ENCODE measurements at places on chromosomes 3 and 15. TPM values are rescaled to one million over a fixed set of nuclear protein-coding genes. Genes with fewer than 3 reads are reported as not detected.

DNA sequence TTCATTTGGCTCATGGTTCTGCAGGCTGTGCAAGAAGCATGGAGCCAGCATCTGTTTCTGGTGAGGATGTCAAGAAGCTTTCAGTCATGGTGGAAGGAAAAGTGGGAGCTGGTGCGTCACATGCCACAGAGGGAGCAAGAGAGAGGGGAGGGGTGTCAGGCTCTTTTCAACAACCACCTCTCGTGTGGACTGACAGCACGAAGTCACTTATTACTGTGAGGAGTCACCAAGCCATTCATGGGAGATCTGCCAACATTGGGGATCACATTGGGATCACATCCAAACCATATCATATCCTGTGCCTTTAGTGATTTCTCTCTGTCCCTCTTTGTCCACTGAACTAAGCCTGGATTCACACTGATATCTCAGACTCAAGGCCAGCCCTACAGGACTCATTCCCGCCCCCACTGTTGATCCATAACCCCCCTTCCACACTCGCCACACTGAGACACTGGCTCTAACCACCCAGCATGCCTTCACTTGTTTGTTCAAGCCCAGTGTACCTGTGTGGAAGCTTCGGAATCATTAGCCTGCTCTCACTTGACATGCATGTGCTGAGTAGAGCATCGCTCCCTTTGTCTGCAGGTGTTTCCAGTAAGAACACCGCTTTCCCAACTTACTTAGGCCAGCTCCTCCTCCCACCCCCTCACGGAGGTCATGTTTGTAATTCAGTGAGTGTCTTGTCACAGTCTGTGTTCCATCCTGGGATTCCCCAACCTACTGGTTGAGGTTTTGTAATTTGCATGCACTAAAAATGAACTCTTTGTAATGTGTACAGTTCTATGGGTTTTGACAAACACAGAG, 132.2 kb downstream of the KLF13 start:
- H3K4me3 ChIP-seq: no peak overlapping the region
- H3K27ac ChIP-seq: no peak overlapping the region
- DNase-seq: no peak
- no peaks in the 10 kb centered on the region for H3K4me1 ChIP-seq
- H3K36me3 ChIP-seq: no peaks in the 10 kb centered on the region
- H3K27me3 ChIP-seq: no peaks in the 10 kb centered on the region

DNA sequence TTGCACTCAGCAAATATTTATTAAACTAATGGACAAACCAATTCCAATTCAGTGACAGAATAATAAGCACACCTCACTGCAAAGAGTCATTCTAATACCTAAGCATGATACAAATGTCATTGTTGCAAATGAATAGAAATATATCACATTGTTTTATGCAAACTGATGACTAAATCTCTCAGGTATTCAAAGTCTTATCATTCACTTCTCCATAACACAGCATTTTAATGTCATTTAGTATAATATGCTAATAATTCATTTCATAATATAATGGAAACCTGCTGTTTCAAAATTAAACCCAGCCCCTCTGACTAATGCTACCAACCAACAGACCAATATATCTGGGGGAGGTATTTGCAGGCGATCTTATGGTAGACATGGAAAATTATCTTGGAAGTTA, 71.8 kb downstream of the FGF7 start:
- H3K4me1 ChIP-seq: peaks cover 3% of the 10 kb centered on the region
- no peak for DNase-seq
- no peaks in the 10 kb centered on the region for H3K27me3 ChIP-seq
- H3K27ac ChIP-seq: no peak overlapping the region

DNA sequence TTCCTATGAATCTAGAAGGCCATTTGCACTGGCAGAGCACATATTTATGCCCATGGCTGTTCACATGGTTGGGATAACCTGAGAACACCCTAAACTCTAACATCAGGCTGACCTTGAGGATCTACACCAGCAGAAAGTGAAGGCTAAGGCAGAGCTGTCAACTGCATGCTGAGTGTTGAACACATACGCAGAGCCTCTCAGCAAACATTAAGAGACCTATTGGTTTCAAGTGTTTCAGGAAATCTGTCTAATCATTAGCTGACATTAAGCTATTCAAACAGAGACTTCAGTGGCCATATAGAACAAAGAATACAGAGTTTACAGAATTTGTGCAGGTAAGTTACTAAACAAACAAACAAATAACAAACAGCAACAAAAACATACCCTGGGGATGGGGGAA, 16.1 kb upstream of the SEC61A1 start:
- DNase-seq: no peak
- H3K4me3 ChIP-seq: no peak overlapping the region
- no peaks in the 10 kb centered on the region for H3K36me3 ChIP-seq

DNA sequence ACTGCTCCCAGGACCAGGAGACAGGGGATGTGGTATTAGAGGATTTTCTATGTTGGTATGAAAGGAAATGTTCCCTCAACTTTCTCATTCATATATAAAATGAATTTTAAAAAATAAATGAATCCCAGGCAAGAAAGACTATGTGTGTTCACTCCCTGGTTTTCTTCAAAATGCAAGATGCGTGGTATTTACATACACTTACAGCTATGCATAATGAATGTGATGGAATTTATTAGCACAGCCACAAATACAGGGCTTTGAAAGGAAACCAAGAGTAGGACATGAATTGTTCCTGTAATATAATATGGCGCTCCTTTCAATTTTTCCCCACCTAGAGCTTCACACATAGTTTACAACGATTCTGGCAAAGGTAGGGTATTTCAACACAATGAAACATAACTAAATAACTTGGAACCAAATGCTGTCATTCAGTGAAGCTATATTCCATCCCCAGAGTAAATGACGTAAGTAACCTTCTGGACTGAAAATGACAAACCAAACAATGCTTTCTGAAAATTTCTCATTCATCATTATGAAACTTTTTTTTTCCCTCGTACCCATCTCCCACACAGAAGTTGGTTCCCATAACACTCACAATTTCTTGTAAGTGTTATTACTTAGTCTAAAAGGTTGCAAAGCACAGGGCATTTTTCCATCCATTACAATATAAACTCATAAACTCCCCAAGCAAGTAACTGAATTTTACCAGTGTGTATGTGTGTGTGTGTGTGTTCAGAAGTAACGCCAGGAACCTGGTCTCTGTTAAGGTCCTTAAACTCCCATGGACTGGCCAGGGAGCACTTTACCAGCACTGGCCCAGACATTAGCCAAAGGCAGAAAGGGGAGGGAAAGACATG, 41.8 kb downstream of the CBLB start:
- no peak for DNase-seq
- no peak overlapping the region for H3K27ac ChIP-seq
- H3K36me3 ChIP-seq: no peaks in the 10 kb centered on the region

DNA sequence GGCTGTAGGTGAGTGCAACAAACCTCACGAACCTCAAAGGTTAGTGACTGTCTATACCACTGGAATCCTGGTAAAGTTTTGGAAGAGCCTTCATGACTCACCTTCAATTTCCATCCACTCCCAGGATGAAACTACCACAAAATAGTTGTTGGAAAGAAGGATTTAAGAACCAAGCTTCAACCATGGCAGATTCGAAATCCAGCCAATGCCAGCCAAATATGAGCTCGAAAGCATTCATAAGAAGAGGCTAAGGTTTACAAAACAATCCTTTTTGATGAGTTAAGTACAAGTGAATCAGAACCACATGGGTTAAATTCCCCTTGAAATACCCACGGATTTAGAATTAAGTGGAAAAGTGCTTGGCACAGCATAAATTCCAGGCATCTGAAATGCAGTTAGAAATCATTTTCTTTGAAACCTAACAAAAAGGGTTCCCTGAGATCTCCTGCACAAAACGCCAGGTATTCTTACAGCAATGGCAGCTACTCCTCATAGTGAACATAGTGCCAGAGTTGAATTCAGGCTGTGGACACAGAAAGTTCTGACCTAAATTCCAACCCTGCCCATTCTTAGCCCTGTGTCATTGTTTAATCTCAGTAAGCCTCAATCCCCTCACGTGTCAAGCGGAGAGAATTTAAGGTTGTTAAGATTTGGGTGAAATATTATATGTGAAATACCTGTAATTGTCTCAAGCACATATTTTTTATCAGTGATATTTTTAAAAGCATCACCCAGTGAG, 89.2 kb downstream of the FBN1 start:
- peaks cover 13% of the 10 kb centered on the region for H3K4me1 ChIP-seq
- DNase-seq: no peak
- H3K36me3 ChIP-seq: no peaks in the 10 kb centered on the region
- no peaks in the 10 kb centered on the region for H3K27me3 ChIP-seq
- no peak overlapping the region for H3K4me3 ChIP-seq

DNA sequence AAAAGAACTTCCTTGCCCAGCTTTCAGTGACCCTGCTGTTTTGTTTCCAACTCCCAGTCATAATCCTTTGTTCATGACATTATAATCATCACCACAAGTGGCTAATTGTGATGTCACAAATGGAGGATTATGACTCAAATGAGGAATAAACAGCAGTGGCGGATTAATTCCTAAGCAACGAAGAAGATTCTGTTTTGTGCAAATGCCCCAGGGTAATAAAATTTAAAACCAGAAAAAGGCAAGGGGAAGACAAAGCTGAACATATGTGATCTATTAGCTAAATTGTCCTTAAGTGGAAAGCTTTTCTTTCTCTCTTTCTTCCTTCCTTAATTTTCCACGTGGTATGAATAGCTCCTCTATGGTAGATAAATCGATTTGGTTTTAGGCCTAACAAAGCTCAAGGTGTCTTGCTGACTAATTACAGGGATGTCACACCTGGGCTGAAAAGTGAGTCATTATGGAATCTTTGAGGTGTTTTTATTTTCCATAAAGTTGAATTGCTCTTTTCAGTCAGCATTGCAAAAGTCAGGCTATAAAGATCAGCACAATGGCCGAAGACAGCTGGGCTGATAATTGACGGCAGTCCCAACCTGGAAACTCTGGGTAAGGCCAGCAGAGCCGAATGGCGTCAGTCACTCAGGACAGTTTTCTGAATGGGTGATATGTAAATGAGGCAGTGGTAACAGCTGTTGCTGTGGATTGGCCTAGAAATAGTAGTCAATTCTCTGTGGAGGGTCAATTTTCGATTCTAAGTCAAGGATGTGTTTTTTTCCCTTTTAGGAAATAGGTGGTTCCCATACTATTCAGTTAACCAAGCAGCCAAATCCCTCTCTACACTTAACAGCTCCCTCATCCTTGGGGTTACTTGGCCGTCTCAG, 121.5 kb downstream of the PTPRG start:
- H3K4me3 ChIP-seq: no peak overlapping the region
- H3K27me3 ChIP-seq: no peaks in the 10 kb centered on the region
- no peak for DNase-seq
- no peak overlapping the region for H3K27ac ChIP-seq
- no peaks in the 10 kb centered on the region for H3K36me3 ChIP-seq
- H3K4me1 ChIP-seq: peaks cover 9% of the 10 kb centered on the region

- DNase-seq: no peak
- no peak overlapping the region for H3K4me3 ChIP-seq
- no peaks in the 10 kb centered on the region for H3K36me3 ChIP-seq
- no peak overlapping the region for H3K27ac ChIP-seq
- H3K27me3 ChIP-seq: no peaks in the 10 kb centered on the region
- no peaks in the 10 kb centered on the region for H3K4me1 ChIP-seq
These were observed 23.1 kb downstream of the AADAC start for GRCh38 chr3:151837057-151837456.

GRCh38 chr3:58150810-58151199, 60.0 kb downstream of the DNASE1L3 start:
- no peak for DNase-seq
- no peaks in the 10 kb centered on the region for H3K4me1 ChIP-seq
- no peaks in the 10 kb centered on the region for H3K36me3 ChIP-seq
- no peak overlapping the region for H3K27ac ChIP-seq
- H3K4me3 ChIP-seq: no peak overlapping the region

GRCh38 chr15:88985547-88986393, 72.6 kb upstream of the MFGE8 start:
- no peaks in the 10 kb centered on the region for H3K36me3 ChIP-seq
- H3K27me3 ChIP-seq: no peaks in the 10 kb centered on the region
- DNase-seq: no peak
- no peak overlapping the region for H3K4me3 ChIP-seq
- H3K4me1 ChIP-seq: no peaks in the 10 kb centered on the region

DNA sequence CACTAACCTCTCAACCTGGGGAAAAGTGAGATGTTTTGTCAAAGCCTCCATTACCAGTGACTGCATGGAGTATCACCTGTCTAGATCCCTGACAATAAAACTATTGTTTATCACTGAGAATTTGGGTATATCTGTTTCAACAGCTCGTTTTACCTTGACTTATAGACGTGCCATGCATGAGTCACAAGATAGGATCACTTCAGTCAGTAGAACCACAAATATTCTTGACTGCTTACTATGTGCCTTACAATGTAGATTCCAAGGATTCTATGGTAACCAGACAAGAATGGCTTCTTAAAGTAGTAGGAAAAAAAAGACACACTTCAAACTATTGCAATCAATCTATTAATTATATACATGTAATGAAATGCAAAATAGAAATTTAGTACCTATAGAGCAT, 55.7 kb upstream of the GRM7 start:
- H3K27ac ChIP-seq: no peak overlapping the region
- H3K27me3 ChIP-seq: no peaks in the 10 kb centered on the region
- H3K4me1 ChIP-seq: no peaks in the 10 kb centered on the region
- no peaks in the 10 kb centered on the region for H3K36me3 ChIP-seq
- no peak overlapping the region for H3K4me3 ChIP-seq

DNA sequence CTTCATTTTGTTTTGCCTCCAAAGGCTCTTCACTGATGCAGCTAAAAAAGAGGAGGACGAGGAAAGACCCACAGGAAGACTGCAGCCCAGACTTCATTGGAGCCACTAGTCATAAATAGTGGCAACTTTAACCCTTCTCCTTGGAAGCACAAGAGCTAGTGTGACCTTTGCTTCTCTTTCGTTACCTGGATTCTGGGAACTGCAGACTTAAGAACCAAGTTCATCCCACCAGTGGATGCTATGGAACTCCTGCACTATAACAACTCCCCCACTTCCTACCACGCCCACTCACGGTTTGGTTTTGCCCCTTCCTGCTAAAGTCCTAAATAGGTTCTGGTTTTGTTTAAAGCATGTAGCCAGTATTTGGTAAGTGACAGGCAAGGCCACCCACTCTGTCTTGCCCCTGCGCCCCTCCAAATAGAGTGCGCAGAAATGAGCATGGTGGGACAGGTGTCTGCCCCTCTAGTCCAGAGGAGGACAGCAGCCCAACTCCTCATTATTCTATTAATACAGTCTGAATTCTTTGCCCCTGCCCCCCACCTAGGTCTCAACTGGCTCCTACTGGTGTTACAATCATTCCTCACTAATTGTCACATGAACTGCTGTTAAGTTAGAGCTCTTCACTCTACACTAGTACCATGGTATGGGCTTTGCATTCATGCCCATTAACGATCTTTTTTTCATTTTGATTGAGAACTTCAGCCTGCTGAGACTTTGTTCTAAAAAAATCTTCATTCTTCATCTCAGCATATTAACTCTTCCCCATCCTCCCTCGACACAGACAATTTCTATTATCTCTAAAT, 504.6 kb downstream of the FOXP1 start:
- H3K36me3 ChIP-seq: no peaks in the 10 kb centered on the region
- no peaks in the 10 kb centered on the region for H3K27me3 ChIP-seq
- H3K27ac ChIP-seq: no peak overlapping the region
- no peak for DNase-seq

The TRPM1 gene
- not detected for total RNA-seq

The GOLGA8O gene
- not detected for total RNA-seq
